ENCODE measurements at places on chromosomes 5 and 9.

- H3K36me3 ChIP-seq = no peaks in the 10 kb centered on the region
- no peak for DNase-seq
- no peak overlapping the region for H3K27ac ChIP-seq
- H3K4me1 ChIP-seq = peaks cover 2% of the 10 kb centered on the region
- H3K4me3 ChIP-seq = no peak overlapping the region
These were observed 4.1 kb upstream of the NDFIP1 start for GRCh38 chr5:142104491-142104890.

- H3K4me3 ChIP-seq = peak overlapping the region; percentile 50
- H3K27me3 ChIP-seq = no peaks in the 10 kb centered on the region
- DNase-seq = peak; percentile 93
- H3K27ac ChIP-seq = no peak overlapping the region
- no peaks in the 10 kb centered on the region for H3K36me3 ChIP-seq
These were observed 4.8 kb upstream of the SMU1 start for GRCh38 chr9:33081128-33081851.

- DNase-seq = no peak
- no peaks in the 10 kb centered on the region for H3K36me3 ChIP-seq
- H3K27me3 ChIP-seq = no peaks in the 10 kb centered on the region
- no peak overlapping the region for H3K27ac ChIP-seq
- no peak overlapping the region for H3K4me3 ChIP-seq
These were observed 66.3 kb upstream of the TNFAIP8 start for GRCh38 chr5:119289438-119290044.

DNA sequence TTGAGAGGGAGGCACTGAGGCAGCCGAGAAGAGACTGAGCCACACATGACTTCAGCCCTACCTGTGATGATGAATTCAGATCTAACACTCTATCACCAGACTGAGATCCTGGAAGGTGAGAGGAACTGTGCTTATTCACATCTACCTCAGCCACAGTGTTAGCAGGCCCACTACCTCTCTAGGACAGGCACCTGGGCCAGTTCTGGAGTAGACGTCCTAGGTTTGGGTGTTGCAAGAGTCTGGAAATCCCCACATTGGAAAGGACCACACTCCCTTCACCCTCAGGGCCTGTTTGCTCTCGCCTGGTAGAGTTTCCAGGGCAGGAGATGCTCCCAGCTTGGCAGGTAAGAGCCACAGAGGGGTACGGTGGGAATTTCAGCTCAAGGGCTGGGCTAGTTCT lies 113.8 kb upstream of the CCL21 start:
- no peaks in the 10 kb centered on the region for H3K36me3 ChIP-seq
- H3K4me3 ChIP-seq = no peak overlapping the region
- H3K4me1 ChIP-seq = no peaks in the 10 kb centered on the region
- no peak overlapping the region for H3K27ac ChIP-seq
- H3K27me3 ChIP-seq = peaks cover 2% of the 10 kb centered on the region
- no peak for DNase-seq

GRCh38 chr9:93033531-93033930 lies 25.0 kb upstream of the SUSD3 start:
- H3K36me3 ChIP-seq = no peaks in the 10 kb centered on the region
- H3K27ac ChIP-seq = no peak overlapping the region
- H3K4me1 ChIP-seq = no peaks in the 10 kb centered on the region
- H3K27me3 ChIP-seq = no peaks in the 10 kb centered on the region

DNA sequence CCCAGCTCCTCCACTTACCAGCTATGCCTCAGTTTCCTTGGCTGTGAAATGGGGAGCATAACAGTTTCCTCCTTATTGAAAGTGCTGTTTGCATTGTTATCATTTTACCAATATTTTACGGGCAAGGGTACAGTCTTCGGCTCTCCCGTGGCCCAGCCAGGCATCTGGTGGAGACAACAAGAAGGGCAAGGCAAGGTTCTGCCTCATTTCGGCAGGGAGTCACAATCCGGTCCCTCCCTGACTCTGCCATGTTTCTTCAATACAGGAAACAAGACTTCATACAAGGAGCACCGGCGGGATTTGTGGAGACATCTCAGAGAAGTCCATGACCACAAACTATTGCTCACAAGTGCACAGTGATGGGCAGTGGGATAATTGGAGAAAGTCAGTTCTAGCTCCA lies 174.0 kb downstream of the FGF18 start:
- H3K27me3 ChIP-seq = no peaks in the 10 kb centered on the region
- no peak overlapping the region for H3K27ac ChIP-seq
- no peaks in the 10 kb centered on the region for H3K36me3 ChIP-seq
- no peak overlapping the region for H3K4me3 ChIP-seq
- peaks cover 6% of the 10 kb centered on the region for H3K4me1 ChIP-seq
- DNase-seq = no peak

DNA sequence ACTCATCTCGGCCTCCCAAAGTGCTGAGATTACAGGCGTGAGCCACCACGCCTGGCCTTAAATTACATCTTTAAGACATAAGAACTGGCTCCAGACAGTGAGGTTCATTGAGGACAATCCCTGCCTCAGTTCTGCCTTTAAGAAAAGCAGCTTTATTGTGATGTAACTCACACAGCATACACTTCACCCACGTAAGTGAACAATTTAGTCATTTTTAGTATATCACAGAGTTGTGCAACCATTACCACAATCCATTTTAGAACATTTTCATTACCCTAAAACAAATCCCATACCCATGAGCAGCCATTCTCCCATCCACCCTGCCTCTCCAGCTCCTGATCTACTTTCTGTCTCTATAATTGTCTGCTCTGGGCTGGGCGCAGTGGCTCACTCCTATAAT lies 24.0 kb upstream of the LTC4S start:
- DNase-seq = no peak
- no peaks in the 10 kb centered on the region for H3K27me3 ChIP-seq
- peaks cover 25% of the 10 kb centered on the region for H3K36me3 ChIP-seq
- peaks cover 15% of the 10 kb centered on the region for H3K4me1 ChIP-seq

GRCh38 chr5:75006865-75007822 lies 45.2 kb downstream of the GCNT4 start:
- H3K4me3 ChIP-seq = no peak overlapping the region
- peak; percentile 10 for DNase-seq

GRCh38 chr9:129836311-129837007 lies 1.2 kb downstream of the USP20 start:
- peak overlapping the region; percentile 83 for H3K4me3 ChIP-seq
- DNase-seq = no peak
- peaks cover 14% of the 10 kb centered on the region for H3K4me1 ChIP-seq
- H3K36me3 ChIP-seq = no peaks in the 10 kb centered on the region
- no peak overlapping the region for H3K27ac ChIP-seq

DNA sequence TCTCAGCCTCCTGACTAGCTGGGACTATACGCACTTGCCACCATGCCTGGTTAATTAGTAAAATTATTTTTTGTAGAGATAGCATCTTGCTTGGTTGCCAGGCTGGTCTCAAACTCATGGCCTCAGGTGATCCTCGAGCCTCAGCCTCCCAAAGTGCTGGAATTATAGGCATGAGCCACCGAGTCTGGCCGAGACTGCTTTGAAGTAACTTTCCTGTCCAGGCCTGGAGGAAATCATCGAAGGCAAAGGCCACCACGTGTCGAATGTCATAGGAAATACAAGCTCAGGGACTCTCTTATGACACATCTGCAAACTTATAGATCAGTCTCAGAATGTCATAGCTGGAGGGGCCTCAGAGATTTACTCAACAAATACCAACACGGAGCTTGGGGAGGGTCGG lies 25.1 kb downstream of the RAPGEF1 start:
- H3K36me3 ChIP-seq = peaks cover 2% of the 10 kb centered on the region
- H3K4me1 ChIP-seq = peaks cover 13% of the 10 kb centered on the region
- H3K4me3 ChIP-seq = no peak overlapping the region
- peak overlapping the region; percentile 65 for H3K27ac ChIP-seq
- DNase-seq = no peak

- no peaks in the 10 kb centered on the region for H3K36me3 ChIP-seq
- H3K27ac ChIP-seq = no peak overlapping the region
- DNase-seq = peak; percentile 25
- no peak overlapping the region for H3K4me3 ChIP-seq
- H3K4me1 ChIP-seq = no peaks in the 10 kb centered on the region
These were observed 92.6 kb downstream of the TLE4 start for GRCh38 chr9:79664375-79664831.

DNA sequence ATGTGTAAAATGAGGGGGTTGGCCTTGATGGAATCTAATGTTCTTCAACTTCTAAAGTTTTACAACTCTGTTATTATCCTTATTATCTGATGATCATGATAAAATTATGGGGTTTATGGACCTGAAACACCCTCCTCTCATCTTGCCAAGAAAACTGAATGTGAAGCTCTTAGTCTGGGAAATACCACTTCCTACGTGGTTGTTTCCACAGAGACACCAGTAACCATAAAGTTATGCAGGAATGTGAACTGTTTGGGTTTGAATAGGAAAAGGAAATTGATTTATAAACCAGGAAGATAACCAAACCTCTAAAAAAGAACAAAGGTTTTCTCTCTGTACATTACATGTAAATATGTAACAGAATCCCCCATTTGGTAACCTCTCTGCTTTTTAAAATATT lies 28.3 kb upstream of the RAI14 start:
- H3K27ac ChIP-seq = peak overlapping the region; percentile 37
- no peaks in the 10 kb centered on the region for H3K27me3 ChIP-seq
- no peaks in the 10 kb centered on the region for H3K36me3 ChIP-seq
- peaks cover 3% of the 10 kb centered on the region for H3K4me1 ChIP-seq

GRCh38 chr5:115419846-115420585 lies 123.6 kb upstream of the CCDC112 start:
- peak overlapping the region; percentile 55 for H3K27ac ChIP-seq
- H3K27me3 ChIP-seq = no peaks in the 10 kb centered on the region
- peak; percentile 96 for DNase-seq
- no peaks in the 10 kb centered on the region for H3K36me3 ChIP-seq
- H3K4me1 ChIP-seq = peaks cover 8% of the 10 kb centered on the region

DNA sequence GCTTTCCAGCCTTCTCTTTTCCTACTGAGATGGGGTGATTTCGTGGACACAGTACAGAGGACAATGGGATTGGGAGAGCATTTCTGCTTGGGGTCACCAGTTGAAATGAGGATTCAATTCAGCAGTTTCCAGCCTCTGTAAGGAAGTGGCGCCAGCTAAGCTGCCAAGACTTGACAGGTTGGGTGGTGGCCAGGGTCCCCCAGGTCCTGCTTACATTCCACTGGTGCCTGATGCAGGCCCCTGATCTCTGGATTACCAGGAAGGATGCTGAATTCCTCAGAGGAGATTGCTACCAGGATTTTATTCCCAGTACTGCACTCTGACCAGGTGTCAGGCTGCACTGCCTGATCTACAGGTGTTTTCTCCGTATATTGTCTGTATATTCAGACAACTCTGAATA lies 119.7 kb downstream of the PSD2 start:
- H3K27ac ChIP-seq = no peak overlapping the region
- H3K4me1 ChIP-seq = no peaks in the 10 kb centered on the region
- H3K36me3 ChIP-seq = no peaks in the 10 kb centered on the region
- peaks cover 4% of the 10 kb centered on the region for H3K27me3 ChIP-seq
- no peak for DNase-seq

DNA sequence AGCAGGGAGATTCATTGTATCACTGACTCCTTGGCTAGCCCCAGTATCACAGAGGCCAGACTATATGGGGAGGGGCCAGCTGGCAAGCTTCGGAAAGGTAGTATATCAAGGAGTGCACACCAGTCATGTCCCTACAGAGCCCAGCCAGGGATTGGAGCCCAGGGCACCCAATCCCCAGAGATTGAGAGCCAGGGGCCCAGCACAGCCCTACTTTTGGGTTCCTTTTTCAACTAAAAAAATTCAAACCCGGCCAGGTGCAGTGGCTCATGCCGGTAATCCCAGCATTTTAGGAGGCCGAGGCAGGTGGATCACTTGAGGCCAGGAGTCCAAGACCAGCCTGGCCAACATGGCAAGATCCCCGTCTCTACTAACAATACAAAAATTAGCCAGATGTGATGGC lies 5.4 kb upstream of the MYORG start:
- no peak for DNase-seq
- H3K4me3 ChIP-seq = no peak overlapping the region
- H3K27me3 ChIP-seq = peaks cover 6% of the 10 kb centered on the region
- peaks cover 3% of the 10 kb centered on the region for H3K4me1 ChIP-seq

GRCh38 chr5:66828548-66829357 lies 232.6 kb downstream of the MAST4 start:
- peak overlapping the region; percentile 67 for H3K4me3 ChIP-seq
- no peaks in the 10 kb centered on the region for H3K4me1 ChIP-seq
- H3K27ac ChIP-seq = no peak overlapping the region
- peaks cover 4% of the 10 kb centered on the region for H3K27me3 ChIP-seq
- no peaks in the 10 kb centered on the region for H3K36me3 ChIP-seq

GRCh38 chr9:14542071-14542470 lies 151.2 kb downstream of the ZDHHC21 start:
- H3K27ac ChIP-seq = no peak overlapping the region
- no peak for DNase-seq
- H3K4me1 ChIP-seq = no peaks in the 10 kb centered on the region
- H3K36me3 ChIP-seq = no peaks in the 10 kb centered on the region
- H3K4me3 ChIP-seq = no peak overlapping the region
- no peaks in the 10 kb centered on the region for H3K27me3 ChIP-seq

GRCh38 chr5:178116143-178116885 lies 3.0 kb downstream of the N4BP3 start:
- H3K36me3 ChIP-seq = no peaks in the 10 kb centered on the region
- H3K27me3 ChIP-seq = peaks cover 38% of the 10 kb centered on the region
- no peak overlapping the region for H3K27ac ChIP-seq

DNA sequence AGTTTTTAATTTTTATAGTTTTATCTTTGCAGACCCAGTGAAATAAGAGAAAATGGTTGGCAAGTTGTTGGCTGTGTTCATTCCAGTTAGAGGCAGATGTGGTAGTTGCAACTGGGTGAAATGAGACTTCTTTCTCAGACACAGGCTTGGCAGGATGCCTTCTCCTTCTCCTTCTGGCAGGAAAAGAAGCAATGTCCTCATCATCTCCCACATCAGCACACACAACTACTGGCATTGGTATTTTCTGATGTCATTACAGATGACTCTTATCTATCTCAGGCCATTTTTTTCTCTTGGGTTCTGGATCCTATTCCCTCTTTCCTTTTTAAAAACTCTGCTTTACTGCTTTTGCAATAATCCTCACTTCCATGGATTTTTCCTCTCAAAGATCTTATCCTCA lies 103.3 kb upstream of the EDIL3 start:
- H3K4me3 ChIP-seq = no peak overlapping the region
- DNase-seq = peak; percentile 96
- H3K4me1 ChIP-seq = no peaks in the 10 kb centered on the region
- H3K27ac ChIP-seq = no peak overlapping the region
- no peaks in the 10 kb centered on the region for H3K27me3 ChIP-seq

GRCh38 chr5:85927632-85928031 lies 690.1 kb upstream of the COX7C start:
- no peaks in the 10 kb centered on the region for H3K4me1 ChIP-seq
- no peaks in the 10 kb centered on the region for H3K36me3 ChIP-seq
- no peak overlapping the region for H3K27ac ChIP-seq
- DNase-seq = no peak
- no peak overlapping the region for H3K4me3 ChIP-seq

GRCh38 chr5:2574155-2574554 lies 177.3 kb downstream of the IRX2 start:
- no peaks in the 10 kb centered on the region for H3K4me1 ChIP-seq
- H3K36me3 ChIP-seq = no peaks in the 10 kb centered on the region
- no peaks in the 10 kb centered on the region for H3K27me3 ChIP-seq

Data from fibroblast of lung (primary cell).